ENCODE measurements at places on chromosomes 1 and 21.
A peak's percentile ranks its signal among the peaks of the same experiment; 100 is the strongest.

DNA sequence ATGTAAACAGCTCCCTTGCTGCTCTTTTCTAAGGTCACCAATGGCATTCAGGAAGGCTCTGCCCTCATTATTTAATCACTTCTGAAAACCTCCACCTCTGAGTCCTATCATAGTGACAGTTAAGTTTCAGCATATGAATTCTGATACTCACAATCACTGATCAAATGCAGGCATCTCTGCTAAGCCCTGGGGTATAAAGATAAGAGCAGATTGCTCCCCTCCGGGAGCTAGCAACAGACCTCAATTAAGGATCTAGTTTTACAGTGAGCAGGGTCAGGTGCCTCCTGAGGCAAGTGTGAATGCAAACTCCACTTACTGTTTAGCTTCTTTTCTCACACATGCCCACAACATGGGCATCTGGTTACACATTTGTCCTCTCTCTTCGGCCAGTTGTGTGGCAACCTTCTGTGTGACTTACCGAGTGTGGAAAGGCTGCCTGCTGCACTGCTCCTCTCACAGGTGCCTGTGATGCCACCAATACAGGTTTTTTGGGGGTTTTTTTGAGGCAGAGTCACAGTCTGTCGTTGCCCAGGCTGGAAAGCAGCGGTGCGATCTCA lies 15.0 kb downstream of the IL10RB start:
- DNase-seq: no peak

- DNase-seq: no peak
Observed at GRCh38 chr1:62327360-62328055, 8.3 kb upstream of the KANK4 start.

- DNase-seq: no peak
Observed at GRCh38 chr1:145758116-145758515, 38.8 kb downstream of the CD160 start.

DNA sequence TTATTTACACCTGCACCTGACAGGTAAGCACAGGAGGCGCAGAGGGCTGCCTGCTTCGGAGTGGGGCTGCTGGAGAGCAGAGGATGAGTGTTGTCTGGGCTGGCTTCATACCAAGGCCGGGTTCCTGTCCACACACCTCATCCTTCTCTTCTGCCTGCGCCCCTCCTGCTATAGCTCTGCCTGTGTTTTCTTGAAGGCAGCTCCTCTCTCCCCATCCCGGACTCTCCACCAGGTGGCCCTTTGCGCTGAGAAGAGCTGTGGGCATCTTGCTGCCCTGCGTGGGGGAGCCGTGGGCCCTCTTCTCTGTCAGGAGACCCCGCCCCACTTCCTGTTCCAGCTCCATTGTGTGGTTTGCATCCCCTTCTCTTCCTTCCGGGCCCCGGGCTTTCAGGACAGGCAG lies 35.0 kb downstream of the ARHGEF10L start:
- DNase-seq: no peak

- no peak for DNase-seq
Observed at GRCh38 chr1:83620016-83620415, 378.9 kb downstream of the TTLL7 start.

DNA sequence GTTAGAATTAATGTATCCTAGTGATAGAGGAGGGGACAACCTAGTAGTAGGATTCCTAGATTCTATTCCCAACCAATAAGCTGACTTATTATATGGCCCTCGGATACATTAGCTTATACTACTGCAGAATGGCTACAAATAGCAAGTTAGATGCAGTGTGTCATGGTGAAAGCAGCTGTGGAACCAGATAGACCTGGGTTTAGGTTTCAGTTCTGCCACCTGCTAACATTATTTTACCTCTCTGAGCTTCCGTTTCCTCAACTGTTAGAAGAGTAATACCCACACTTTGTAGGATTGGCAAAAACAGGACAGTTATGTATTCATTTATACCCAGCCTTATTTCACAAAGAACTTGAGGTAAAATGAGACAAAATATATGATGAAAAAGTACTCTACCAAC lies 21.6 kb upstream of the MAGOH start:
- DNase-seq: no peak

- DNase-seq: no peak
Observed at GRCh38 chr1:6873298-6874015, 88.2 kb downstream of the CAMTA1 start.

DNA sequence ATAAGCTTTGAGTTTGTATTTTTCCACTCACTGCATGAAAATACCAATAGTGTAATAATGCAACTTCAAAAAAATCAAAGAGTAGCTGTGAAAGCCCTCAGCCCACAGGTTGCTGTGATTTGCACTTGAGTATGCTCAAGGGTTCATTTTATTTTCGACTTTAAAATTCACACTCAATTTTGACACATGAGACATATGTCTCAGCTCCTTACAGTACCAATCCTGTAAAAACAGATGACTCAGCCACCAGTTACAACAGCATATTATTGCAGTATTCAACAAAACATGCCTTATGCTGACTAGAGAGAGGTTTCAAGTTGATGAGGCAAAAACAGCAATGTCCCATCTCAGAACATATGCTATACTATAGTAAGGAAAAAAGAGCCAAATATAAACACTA lies 66.1 kb downstream of the CYYR1 start:
- DNase-seq: no peak

DNA sequence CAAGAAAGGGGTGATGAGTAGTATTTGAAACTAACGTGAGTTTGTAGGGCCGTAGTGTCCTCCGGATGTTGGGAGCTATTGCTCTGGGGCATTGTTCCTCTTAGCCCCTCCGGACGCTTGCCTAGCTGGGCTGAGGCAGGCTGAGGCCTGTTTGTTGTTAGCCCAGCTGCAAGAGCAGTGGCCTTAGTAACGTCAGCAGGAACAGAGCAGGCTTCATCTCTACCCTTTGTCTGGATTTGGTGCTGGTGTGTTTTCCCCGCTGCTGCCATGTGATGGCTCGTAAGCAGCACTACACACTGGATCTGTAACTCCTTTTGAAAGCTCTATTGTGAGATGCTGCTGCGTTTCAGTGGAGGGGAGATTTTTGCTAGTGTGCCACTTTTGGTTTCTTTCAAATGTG lies 57.6 kb downstream of the DNM3 start:
- DNase-seq: no peak

DNA sequence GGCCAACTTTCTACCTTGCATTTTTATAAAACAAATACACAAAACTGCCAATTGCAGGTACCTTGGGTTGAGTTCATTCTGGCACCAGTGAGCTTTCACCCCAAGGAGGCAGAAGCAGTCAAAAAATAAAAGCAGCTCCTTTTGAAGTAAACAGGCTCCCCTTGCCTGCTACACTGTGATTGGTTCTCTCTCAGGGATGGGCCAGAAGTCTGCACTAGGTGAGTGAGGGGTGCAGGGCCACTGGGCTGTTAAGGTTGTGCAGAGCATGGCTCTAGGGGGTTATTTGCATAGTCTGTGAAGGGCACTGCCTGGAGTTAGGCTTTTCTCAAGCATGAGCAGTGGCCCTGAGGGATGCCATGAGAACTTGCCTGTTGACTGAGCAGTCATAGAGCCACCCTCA lies 39.1 kb downstream of the AKNAD1 start:
- no peak for DNase-seq

- no peak for DNase-seq
Observed at GRCh38 chr1:8818325-8818775, 910 bp upstream of the RERE start.

DNA sequence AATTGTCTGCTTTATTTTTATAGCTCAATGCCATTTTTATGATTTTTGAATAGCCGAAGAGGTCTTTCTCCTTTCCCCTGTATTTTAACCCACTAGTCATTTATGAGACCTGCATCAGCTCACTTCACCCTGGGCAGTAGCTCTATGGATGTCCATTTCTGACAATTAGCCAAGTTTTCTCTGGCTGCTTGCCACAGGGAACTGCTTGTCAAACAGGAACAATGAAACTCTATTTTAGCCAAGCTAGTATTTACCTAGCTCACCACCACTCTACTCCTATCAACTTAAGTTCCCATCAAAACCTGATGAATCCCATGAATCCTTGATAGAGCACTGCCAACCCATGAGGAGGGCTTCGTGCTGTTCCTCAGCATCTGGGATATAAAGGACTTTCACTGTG lies 406.7 kb downstream of the RWDD3 start:
- DNase-seq: no peak

- DNase-seq: peak; percentile 82
Observed at GRCh38 chr1:38029685-38030511, 16.7 kb downstream of the POU3F1 start.

- no peak for DNase-seq
Observed at GRCh38 chr1:34685225-34685624, 69.6 kb upstream of the GJB5 start.

GRCh38 chr1:11518016-11518701 lies 39.2 kb downstream of the DISP3 start:
- DNase-seq: no peak

GRCh38 chr1:175268720-175269119 lies 76.1 kb upstream of the KIAA0040 start:
- DNase-seq: no peak

GRCh38 chr1:54336116-54336515 lies 70.1 kb downstream of the SSBP3 start:
- DNase-seq: no peak

- no peak for DNase-seq
Observed at GRCh38 chr1:115654125-115654524, 12.4 kb downstream of the VANGL1 start.

DNA sequence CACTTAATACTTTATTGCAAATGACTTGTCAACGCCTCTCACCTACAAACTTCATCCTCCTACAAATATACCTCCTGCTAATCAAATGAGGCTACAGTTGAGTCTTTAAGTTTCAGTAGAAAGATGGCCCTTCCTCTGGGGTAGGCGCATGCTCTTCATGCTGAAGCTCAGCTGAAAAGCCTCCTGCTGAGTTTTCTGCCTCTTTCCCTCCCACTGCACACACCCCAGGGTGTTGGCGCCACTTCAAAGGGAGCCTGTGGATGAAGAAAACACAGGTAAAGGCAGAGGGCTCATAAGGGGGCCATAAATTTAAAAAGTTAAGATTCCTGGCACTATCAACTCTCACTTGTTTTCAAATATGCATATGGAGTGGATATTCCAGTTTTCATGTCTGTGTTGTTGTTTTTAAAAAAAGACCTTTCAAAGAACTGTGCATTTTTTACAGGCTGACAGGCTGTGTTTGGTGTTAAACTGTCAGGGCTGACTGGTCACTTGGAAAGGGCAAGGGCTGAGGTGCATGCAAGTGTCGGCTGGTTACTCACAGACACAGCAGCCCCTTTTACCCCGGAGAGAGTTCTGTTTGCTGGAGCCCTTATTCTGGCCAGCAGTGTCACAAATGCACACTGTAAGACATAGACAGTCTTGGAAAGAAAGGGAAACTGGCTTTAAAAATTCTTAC lies 42.9 kb upstream of the LGALS8 start:
- no peak for DNase-seq

- peak; percentile 19 for DNase-seq
Observed at GRCh38 chr21:45538381-45539045, 3.7 kb downstream of the SLC19A1 start.

DNA sequence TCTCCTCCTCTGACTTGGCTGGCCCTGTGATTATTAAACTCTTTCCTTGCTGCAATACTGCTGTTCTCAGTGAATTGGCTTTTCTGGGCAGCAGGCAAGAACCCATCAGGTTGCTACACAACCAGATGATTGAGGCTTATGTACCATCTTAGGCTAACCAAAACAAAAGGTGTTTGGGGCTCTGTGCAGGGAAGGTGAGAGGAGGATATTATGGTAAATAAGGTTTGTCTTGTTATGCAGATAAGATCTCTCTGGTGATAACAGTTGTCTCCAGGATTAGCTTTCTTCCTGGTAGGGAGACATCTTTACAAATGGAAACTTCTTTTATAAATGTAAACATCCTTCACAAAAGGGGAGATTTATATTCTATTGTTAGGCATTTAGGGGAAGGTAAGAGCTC lies 44.5 kb upstream of the GORAB start:
- DNase-seq: no peak

GRCh38 chr1:163706915-163707314 lies 385.2 kb downstream of the NUF2 start:
- DNase-seq: no peak

DNA sequence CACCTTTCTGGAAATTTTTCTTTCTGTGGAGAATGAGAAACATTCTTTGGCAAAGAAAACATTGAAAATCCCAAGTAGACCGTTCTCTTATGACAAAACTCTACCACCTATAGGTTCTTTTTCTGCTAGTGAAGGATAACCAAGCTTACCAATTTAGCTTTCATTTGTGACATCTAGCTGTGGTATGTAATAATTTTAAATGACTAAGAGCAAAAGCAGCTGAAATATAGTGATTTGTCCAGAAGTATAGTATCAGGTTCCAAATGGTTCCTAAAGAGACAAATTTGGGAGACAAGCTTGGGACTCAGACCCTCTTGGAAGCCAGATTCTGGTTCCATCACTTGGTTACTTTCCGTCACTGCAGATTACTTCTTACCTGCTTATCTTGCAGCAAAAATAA lies 24.4 kb downstream of the FUBP1 start:
- DNase-seq: no peak

DNA sequence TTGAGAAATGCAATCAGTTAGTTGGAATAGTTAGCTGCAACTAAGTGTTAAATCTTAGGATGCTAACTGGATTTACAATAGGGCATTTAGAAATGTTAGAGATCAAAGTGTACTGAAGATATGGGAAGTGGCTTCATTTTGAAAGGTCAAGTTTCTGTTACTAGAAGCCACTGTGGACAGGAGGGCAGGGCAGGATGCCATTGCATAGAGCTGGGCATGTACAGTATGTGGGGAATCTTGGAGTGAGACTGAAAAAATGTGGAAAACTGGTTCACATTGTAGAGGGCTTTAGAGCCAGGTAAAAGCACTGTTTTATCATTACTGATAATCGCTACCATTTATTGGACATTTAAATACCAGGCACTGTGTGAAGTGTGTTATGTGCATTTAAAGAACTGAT lies 31.0 kb downstream of the ARID1A start:
- DNase-seq: no peak

GRCh38 chr1:184820218-184820750 lies 65.6 kb upstream of the EDEM3 start:
- no peak for DNase-seq

- no peak for DNase-seq
Observed at GRCh38 chr21:34713621-34714020, 44.8 kb downstream of the CLIC6 start.

DNA sequence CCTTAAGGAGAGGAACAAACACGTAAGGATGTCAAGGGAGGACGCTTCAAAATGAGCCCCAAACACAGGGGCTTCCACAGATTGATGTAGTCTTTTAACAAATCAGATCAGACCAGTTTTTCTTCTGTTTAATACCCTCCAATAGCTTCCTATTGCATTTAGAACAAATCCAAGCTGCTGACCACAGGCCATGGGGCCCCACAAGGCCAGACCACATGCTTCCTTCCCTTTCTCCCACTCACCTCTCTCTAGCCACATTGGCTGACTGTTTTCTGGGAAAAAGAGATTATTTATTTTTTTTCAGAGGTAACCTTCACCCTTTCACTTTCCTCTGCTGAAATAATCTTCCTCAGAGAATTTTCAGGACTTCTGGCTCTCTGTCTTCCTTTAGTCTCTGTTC lies 380.6 kb downstream of the SIPA1L2 start:
- DNase-seq: no peak

GRCh38 chr1:114087495-114087894 lies 66.2 kb downstream of the SYT6 start:
- DNase-seq: no peak

Measured in GM06990 (cell line).